ENCODE measurements at places on chromosomes 4 and X.

GRCh38 chr4:172105918-172106317 is 292.7 kb downstream of the GALNTL6 start:
- no peak for DNase-seq

- DNase-seq, result no peak
Measured at GRCh38 chr4:134650461-134650860, 448.9 kb upstream of the PABPC4L start.

- DNase-seq, result no peak
Measured at GRCh38 chr4:26179316-26179760, 141.5 kb upstream of the RBPJ start.

DNA sequence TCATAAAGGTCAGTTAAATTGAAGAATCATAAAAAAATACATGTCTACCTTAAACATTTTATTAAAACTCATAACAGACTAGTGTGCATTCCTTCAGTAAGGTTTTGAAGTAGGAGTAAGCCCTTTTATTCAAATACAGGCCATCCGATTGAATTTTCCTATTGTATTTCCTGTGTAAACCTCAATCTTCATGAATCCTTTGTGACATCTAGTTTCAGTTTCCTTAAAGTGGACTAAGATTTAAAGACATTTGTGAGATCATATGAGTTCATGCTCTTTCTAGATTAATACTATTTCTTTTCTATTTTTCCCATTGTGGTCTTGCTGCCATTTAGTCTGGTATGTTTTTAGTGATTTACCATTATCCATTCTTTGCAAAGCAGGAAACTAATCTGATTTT is 644.7 kb upstream of the BOD1L1 start:
- no peak for DNase-seq

- DNase-seq, result no peak
Measured at GRCh38 chrX:38999967-39000745, 198.9 kb downstream of the MID1IP1 start.

Measured in central memory CD4-positive, alpha-beta T cell (primary cell).